T-helper 2 cell (primary cell): ENCODE measurements at places on chromosomes 5 and 9.

- no peak for DNase-seq
Measured at GRCh38 chr5:112289465-112289864, 129.6 kb downstream of the EPB41L4A start.

DNA sequence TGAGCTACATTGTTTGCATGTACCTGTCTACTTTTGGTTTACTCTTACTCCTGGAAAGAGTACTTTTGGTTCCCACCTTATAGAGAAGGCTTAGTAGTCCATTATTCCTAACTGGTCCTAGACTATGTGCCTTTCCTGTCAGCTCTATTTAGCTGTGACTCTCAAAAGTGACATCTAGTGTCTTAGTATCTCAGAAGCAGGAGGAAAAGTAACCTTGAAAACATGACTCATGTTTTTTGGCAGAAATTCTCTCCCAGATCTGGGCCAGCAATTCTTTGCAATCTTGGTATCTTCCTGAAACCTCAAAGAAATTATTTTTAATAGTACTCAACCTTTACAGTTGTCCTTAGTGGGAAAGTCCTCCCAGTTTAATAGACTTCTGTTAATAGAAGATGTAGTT is 691.7 kb upstream of the SEMA6A start:
- no peak for DNase-seq

DNA sequence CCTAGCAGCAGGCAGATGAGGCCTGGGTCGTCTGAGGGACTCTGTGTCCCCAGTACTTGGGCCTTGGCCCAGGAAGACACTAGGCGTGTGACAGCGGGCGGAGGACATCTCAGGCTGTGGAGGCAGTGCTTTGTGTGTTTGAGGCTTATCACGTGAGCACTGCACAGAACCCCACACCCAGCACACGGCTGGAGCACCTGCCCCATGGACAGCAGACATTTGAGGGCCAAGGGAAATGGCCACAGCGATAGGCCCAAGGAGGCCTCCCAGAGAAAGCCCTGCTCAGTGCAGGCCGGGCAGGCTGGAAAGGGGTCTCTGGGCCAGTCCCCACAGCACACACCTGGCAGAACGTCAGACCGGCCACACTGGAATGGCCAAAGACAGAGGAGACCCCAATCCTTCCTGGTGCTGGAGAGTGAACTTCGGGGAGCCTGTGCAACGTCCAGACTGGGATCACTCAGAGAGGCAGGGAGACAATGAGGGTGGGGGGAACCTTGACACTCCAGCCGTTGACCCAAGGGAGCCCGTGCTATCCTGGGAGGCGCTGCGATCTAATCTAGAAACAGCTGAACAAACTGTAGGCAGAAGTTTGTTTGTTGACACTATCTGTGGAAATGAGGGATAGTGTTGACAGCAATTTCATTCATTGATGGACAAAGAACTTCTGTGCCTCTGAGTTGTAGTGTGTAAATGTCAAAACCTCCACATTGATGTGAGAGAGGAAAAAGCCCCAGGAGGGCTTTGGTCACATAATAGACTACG is 19.6 kb upstream of the FLT4 start:
- DNase-seq: no peak

DNA sequence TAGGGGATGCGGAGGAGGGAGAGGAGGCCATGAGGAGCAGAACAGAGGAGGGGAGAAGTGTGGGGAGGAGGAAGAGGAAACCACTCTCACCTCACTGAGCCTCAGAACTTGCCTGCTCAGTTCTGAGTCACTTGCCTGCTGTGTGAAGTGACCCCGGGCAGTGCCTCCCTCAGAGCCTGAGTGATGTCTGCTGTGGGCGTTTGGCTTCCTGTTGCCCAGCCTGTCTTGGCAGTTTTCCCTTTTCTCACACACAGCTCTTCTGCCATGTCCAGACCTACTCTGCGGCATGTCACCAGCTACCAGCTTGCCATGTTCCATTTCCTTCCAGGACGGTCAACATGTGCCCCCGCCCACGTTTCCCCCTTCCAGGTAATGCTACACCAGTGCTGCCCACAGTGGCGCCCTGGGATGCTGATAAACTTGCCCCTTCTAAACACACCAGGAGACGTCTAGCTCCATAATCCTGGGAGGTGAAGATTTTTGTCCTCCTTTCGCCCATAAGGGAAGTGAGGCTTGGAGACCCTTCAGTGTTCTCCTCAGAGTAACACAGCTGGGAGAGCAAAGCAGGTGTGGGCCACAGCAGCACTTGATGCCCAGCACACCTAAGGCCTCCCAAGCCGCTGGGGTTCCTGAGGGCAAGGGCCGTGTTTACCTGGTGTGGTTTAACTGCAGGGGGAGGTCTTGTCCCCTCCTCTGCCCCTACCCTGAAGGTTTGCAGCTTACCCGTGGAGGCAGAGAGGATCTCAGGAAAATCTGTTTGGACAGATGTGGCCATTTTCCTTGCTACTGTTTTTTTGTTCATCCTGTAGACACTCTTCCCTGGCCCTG is 63.8 kb upstream of the RNF130 start:
- DNase-seq: no peak

GRCh38 chr9:115628426-115628825 is 510.5 kb upstream of the TNC start:
- no peak for DNase-seq

GRCh38 chr9:127308652-127309434 is 44.3 kb downstream of the GARNL3 start:
- no peak for DNase-seq

- no peak for DNase-seq
Measured at GRCh38 chr9:77805810-77806209, 157.7 kb upstream of the GNA14 start.

DNA sequence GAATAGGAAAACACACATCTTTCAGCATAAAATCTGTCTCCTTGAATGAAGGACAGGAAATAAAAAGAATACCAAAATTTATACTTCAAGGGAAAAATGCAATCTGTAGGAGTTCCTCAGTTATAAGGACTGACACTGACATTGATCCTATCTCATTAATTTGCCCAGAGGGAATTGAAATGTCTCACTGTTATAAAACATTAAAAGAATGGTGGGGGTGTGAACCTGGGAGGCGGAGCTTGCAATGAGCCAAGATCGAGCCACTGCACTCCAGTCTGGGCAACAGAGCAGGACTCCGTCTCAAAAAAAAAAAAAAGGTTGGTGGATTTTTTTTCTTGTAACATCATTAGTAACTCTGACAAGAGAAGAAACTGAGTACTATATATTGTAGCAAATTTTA is 60.8 kb downstream of the TTLL11 start:
- DNase-seq: no peak

- DNase-seq: no peak
Measured at GRCh38 chr5:179266291-179267070, 78.8 kb downstream of the ADAMTS2 start.

DNA sequence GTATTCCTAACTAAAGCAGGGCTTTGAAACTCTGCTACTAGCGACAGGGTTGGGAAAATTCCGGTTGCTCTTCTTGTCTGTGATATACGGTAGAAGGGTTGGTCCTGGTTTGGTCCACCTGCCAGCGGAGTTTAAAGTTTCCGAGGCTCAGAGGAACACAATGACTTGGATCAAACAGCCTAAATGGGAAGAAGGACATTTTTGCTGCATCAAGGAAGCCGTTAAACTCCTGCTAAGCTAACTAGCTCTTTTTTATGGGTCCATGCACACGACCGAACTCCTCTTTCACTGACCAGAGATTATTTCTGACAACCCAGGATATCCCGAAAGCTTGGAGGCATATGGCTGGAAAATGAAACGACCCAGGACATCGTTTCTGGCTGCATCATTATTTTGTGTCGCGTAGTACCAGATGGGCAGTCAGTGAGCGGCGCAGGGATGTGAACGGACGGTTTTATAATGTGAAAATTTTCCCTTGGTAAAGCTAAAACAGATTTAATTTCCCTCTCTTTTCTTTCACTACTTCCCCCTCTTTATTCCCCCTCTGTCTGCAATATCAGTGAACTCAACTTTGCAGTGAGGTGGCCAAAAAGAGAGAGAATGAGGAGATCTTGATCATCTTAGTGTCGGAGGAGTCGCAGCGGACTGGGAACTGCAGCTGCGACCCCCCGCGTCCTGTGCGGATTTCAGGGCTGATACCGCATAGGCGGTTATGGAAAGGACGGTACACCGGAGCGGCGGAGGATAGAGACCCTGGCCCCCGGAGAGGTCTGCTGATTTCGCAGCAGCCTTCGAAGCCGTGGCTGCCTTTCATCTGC is at the start of gene LURAP1L:
Gene LURAP1L (plus strand): TSS at position 160 of the 818 bp plus-strand sequence. CDS start 696 bp downstream, outside the sequence.
- DNase-seq: no peak

- DNase-seq: no peak
Measured at GRCh38 chr5:180839227-180839626, 21.8 kb downstream of the ZFP62 start.

DNA sequence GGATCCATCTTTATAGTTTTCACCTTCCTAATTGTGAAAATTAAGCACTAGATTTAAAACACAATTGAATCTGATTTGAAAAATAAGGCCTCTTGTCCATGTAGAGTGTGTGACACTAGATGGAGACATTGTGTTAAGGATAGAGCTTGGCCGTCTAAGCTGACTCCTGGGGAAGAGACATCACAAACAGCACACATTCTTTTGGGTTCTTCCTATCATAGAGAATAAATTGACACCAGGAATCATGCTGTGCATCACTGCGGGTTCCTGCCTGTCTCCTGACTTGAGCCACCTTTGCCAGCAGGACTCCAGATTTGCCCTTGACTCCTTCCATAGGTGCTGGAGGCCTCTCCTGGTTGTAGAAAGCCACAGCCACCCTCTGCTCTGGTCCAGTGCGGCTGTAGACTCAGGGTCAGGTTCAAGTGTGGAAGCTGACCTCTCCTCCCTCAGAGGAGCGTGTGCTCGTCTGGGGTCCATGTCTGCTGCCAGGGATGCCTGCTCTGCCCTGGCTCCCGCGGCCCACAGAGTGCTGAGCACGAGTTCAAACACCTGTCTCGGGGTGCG is 11.2 kb downstream of the ROPN1L start:
- no peak for DNase-seq

DNA sequence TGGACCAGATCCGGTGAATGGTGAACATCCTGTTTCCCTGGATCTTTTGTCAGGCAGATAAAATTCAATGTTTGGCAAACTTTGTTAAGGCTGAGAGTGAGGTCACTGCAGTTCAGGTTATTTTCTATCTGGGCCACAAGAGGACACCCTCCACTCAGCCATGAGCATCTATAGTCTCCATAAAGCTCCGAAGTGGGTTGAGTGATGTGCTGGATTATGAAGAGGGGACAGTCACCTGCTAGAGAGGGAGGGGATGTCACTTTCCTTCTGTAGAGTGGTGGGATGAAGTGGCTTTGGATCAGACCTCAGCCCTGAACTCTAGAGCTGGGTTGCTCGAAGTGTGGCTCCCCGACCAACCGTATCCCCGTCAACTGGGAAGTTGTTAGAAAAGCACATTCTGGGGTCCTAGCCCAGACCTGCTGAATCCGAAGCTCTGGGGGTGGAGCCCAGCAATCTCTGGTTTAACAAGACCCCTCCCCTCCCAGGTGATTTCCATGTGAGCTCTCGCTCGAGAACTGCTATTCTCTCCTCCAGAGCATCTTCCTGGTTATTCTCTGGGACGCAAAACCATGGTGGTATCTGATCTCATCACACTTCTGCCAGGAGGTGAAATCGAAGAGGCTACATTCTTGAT is 31.8 kb upstream of the FGF1 start:
- peak; percentile 48 for DNase-seq

GRCh38 chr5:109668237-109668636 is 21.5 kb upstream of the MAN2A1 start:
- no peak for DNase-seq

GRCh38 chr5:141650851-141651727 is at the start of gene FCHSD1:
Gene FCHSD1, minus strand, starts transcription at chr5:141651418. Its CDS starts 50 bp downstream, at chr5:141651368.
- peak; percentile 83 for DNase-seq

- no peak for DNase-seq
Measured at GRCh38 chr5:162591724-162592123, 524.2 kb downstream of the GABRG2 start.

- DNase-seq: no peak
Measured at GRCh38 chr9:5442400-5443011, 4.8 kb upstream of the PLGRKT start.

DNA sequence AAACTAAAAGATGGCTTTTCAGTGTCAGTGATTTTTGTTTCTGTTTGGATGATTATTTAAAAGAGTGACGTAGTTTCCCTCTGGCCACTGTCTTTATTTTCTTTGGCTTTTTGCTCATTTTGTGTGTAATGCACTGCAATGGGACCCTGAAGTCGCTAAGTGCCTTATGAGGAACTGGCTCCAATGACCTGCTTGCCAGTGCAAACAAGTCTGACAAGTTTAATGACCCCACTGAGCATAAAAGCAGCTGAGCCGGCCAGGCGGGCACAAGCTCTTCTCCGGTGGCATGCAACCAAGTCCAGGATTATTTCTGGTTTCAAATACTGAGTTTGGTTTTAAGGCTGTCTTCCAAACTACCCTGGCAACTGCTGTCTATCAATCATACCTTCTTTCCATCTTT is 15.6 kb upstream of the GNA14 start:
- DNase-seq: no peak

DNA sequence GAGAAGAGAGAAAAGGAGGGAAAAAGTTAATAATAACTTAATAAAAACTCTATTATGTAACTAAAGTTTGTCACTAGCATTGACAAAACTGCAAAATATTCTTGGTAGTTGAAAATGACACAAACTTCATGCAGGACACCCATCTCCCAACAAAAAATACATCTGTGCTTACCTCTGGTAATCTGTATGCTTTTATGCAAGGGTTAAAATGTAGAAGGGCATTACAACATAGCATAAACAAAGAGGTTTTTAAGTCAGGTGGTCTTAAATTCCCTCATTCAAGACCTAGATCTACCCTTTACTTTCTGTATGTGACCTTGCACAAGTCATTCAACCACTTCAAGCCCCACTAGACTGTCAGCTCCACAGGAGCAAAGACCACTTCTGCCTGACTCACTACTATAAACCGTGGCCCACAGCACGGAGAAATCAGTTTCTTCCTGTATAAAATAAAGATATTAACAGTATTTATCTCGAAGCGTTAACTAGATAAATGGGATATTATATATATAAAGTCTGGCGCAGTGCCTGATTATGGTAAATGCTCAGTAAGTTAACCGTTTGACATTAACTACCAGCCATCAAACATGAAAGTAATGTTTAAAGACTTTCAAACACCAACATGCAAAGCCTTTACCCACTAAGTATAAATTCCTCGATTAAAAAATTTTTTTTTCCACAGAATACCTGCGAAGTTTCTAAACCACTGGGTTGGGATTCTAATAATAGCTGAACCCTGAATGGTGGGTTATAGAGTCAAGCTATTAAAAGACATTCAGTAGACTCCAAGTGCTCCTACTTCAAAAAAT is 2.0 kb downstream of the FBXL17 start:
- DNase-seq: no peak

DNA sequence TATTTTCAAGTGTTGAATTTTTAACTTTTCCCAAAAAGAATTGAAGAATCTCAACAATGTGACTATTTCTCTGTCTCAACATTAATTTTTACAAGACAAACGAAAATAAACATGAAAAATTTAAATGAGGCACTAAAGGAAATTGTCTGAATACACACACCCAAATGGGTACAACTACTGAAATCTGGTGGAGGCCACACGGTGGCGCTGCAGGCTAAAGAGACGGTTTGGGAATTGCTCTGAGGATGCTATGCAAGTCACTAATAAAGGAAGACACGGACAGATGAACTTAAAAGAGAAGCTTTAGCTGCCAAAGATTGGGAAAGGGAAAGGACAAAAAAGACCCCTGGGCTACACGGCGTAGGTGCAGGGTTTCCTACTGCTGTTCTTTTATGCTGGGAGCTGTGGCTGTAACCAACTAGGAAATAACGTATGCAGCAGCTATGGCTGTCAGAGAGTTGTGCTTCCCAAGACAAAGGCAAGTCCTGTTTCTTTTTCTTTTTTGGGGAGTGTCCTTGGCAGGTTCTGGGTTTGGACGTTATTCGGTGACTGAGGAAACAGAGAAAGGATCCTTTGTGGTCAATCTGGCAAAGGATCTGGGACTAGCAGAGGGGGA is at the start of gene PCDHB10:
Gene PCDHB10 (plus strand): TSS at position 244 of the 616 bp plus-strand sequence. CDS start 200 bp downstream, at position 444.
- no peak for DNase-seq
